ENCODE measurements at places on chromosomes 11 and 22.

GRCh38 chr11:118201966-118202365 lies 22.8 kb downstream of the JAML start:
- DNase-seq = no peak

DNA sequence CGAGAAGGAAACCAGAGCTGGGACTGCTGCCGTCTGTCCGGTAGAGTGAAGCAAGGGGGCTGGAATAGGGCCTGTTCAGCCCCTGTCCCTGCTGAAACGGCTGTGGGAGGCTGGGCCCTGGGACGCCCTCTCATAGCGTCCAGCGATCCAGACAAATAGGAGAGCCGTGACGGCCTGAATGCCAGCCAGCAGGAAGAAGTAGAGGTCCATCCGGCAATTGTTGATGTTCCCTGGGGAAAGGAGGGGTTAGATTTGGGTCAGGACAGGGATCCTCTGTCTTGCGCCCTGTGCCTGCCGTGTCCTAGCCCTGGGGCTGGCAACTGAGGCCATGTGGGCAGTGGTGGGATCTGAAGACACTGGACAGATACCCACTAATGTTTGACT lies 12.9 kb downstream of the TMEM132A start:
- DNase-seq = no peak

DNA sequence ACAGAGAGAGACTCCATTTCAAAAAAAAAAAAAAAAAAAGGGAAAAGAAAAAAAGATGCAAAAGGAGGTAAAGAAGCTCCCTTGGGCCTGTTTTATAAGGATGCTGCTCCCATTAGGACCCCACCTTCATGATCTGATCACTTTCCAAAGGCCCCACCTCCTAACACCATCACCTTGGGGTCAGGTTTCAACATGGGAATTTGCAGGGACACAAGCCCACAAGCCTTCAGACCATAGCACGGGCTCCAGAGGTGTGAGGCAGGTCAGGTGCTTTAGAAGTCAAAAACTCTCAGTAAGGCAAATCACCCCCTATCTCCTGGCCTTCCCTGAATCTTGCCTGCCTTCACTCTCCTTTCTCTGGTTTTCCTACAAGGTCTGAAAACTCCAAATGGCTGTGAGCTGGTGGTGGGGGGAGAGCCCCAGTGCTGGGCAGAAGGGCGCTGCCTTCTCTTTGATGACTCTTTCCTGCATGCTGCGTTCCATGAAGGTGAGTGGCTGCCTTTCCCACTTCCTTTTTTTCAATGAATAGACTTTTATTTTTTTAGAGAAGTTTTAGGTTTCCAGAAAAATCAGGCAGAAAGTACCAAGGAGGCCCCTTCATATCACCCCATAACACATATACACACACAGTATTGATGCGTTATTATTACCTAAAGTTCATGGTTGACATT lies 13.2 kb downstream of the ASPHD2 start:
- DNase-seq = no peak

- no peak for DNase-seq
Measured at GRCh38 chr11:35313066-35313759, 106.1 kb downstream of the SLC1A2 start.

GRCh38 chr22:47433627-47434026 lies 671.2 kb downstream of the TBC1D22A start:
- no peak for DNase-seq

- peak; percentile 71 for DNase-seq
Measured at GRCh38 chr11:17609291-17610084, 62.4 kb downstream of the OTOG start.

DNA sequence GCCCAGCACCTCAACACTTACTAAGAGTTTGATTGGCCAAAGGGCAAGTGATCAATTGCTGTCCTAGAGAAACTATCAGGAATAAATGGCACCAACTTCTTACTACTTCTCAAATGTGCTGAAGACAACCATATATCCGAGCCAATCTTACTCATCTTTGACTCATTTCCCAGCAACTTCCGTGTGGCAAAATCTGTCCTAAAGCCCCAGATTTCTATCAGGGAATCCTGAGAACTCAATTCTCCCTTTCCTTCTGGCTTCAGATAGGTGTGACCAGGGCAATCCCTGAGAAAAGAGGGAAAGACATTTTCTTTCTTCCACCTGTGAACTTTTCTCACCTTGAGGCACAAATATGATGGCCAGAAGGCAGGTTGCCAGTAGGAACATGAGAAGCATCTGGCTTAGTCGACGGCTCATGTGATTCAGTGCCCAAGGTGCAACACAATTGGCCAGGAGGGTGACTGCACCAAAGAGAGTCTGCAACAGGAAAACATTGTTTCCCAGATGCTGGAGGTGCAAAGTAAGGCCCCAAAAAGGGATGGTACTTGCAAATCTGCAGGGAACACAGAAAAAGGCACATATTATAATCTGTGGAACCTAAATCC lies 21.8 kb upstream of the SLC22A24 start:
- DNase-seq = no peak

GRCh38 chr22:36671404-36671803 lies 32.1 kb downstream of the CACNG2 start:
- DNase-seq = no peak

- no peak for DNase-seq
Measured at GRCh38 chr22:35761037-35761436, 43.4 kb downstream of the APOL5 start.

DNA sequence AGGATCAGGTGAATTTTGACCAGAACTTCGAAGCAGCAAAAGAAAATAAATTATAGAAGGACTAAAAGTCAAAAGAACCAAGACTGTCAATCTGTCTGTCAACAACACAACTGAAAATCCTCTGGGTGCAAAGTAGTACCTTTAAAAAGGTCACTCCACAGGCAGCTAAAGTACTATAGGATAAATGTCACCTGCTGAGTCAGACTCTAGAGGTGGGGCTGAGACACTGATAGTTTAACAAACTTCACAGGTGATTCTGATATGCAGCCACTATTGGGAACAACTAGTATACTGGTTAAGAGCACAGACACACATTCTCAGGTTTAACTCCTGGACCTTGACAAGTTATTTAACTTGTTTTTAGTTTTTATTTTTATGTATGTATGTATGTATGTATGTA lies 107.3 kb downstream of the FCHSD2 start:
- no peak for DNase-seq

- no peak for DNase-seq
Measured at GRCh38 chr11:488062-488461, 19.0 kb downstream of the RNH1 start.

GRCh38 chr11:46489656-46490560 lies 98.3 kb upstream of the CHRM4 start:
- no peak for DNase-seq

DNA sequence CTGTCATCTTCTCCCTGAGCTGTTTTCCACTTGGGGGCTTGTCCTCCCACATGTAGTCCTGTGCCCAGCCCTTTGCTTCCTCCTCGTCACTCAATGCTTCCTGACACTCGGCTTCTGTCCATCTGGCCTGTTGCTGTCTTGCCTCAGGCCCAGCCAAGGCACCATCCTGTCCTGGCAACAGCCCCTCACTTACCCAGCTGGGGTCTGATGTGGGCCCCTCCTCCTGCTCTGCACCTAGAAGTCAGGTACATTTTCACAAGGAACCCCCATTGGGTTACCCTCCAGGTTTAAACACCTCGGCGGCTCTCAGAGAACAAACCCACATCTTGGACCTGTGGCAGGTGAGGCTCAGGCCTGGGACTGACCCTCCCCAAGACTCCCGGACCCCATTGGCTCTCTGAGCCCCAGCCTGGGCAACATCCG lies 784.8 kb downstream of the TBC1D22A start:
- DNase-seq = no peak

- no peak for DNase-seq
Measured at GRCh38 chr11:824292-824880, 3.3 kb upstream of the CRACR2B start.

DNA sequence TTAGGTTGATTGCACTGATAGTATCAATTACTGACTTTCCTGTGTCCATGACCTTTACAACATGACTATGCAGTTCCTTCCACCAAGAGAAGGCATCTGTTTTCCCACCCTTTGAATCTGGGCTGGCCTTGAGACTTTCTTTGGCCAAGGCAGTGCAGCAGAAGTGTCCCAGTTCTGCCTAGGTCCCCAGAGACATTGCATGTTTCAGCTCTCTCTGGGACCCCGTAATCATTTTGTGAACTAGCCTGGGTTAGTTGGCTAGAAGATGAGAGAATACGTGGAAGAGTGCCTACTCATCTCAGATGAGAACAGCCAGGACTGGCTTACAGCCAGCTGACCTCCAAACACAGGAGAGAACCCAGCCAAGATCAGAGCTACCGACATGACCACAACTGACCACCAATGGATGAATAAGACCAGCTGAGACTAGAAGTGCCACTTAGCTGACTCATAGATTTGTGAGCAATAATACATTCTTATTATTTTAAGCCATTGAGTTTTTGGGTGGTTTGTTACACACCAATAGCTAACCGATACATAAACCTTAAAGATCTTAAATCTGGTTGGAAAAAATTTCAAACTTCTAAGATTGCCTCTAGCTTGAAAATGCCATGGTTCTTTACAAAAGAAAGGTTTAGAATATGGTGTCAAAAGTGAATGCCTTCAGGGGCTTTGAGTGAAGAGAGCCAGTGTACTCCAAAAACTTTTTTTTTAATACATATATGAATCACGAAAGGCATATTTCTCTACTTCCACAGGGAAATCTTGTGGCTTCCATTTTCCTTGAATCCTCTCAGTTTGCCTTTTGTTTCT lies 145.2 kb downstream of the FBXO7 start:
- DNase-seq = no peak

- no peak for DNase-seq
Measured at GRCh38 chr11:120400564-120401364, 64.6 kb downstream of the ARHGEF12 start.

GRCh38 chr22:35498026-35498800 lies 42.4 kb upstream of the RASD2 start:
- no peak for DNase-seq

Measured in lower leg skin (tissue), 4 donors.